ENCODE measurements at places on chromosomes 11 and 22.

GRCh38 chr11:123577081-123577598 lies 77.3 kb downstream of the SCN3B start:
- DNase-seq = peak; percentile 51

- DNase-seq = no peak
Measured at GRCh38 chr11:69613594-69613993, 27.4 kb upstream of the CCND1 start.

DNA sequence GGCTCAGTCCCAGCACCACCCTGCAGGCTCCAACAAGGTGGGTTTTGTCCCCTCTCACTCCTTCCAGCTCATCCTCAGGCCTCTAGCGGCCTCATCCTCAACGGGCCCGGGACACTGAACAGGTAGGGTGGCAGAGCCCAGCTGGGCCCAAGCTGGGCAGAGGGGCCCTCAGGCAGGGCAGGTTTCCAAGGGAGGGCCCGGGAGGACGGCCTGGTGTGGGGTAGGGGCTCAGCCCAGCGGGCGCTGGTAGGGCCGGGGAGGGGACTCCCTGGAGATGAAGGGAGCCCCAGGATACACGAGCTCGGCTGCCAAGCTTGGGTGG lies 2.5 kb upstream of the IFITM10 start:
- no peak for DNase-seq

DNA sequence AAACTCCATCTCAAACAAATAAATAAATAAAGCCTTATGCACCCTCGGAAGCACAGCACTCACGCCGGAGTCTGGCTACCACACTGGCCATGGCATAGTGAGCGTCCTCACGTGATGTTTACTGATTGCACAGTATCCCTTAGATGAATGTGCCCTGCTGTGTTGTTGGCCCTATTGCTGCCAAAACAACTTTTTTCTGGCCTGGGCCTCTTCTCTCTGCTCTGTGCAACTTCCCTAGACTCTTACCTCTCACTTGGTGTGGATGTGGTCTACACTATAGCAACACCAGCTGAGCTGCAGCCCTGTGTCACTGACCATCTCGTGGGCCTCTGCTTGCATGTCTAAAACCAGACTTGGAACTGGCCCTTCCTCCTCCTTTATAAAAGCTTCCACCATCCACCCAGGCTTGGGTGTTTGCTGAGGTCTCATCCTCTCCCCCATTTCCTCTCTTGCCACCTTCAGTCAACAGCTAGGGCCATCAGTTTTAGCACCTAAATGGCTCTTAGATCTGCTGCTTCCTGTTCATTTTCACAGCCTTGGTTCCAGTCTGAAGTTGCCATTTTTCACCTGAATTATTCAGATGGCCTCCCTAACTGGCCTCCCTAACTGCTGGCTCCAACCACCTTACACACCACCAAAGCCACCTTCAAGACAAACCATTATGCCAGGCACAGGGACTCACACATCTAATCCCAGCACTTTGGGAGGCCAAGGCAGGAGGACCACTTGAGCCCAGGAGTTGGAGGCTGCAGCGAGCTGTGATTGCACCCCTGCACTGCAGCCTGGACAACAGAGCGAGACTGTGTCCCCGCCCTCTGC lies 9.2 kb downstream of the ZNF74 start:
- no peak for DNase-seq

- no peak for DNase-seq
Measured at GRCh38 chr22:23888615-23889401, 5.4 kb upstream of the MIF start.

DNA sequence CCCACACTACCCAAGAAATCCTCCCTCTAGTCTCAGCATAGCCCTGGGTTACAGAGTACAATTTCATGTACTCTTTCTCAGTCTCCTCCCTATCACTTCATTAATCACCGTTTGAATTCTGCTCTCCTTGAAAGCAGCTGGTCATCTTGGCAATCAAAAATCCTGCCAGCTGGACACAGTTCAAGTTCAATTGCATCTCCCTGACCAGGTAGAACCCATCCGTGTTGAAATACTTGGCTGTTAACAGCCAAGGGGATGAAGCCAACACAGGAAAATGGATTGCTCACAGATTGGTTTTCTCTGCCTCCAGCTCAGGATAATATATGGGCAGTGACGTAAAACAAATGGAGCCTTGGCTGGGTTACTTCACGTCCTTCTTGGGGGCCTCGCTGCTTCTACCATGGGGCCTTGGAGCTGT lies 55.1 kb upstream of the GRK3 start:
- no peak for DNase-seq

- peak; percentile 46 for DNase-seq
Measured at GRCh38 chr11:71452199-71453036, 585 bp upstream of the NADSYN1 start.

- no peak for DNase-seq
Measured at GRCh38 chr11:32326522-32326921, 108.8 kb downstream of the WT1 start.

- DNase-seq = no peak
Measured at GRCh38 chr11:131978351-131978750, 607.9 kb downstream of the NTM start.

GRCh38 chr11:117814766-117815261 lies 9.7 kb downstream of the FXYD2 start:
- peak; percentile 55 for DNase-seq

DNA sequence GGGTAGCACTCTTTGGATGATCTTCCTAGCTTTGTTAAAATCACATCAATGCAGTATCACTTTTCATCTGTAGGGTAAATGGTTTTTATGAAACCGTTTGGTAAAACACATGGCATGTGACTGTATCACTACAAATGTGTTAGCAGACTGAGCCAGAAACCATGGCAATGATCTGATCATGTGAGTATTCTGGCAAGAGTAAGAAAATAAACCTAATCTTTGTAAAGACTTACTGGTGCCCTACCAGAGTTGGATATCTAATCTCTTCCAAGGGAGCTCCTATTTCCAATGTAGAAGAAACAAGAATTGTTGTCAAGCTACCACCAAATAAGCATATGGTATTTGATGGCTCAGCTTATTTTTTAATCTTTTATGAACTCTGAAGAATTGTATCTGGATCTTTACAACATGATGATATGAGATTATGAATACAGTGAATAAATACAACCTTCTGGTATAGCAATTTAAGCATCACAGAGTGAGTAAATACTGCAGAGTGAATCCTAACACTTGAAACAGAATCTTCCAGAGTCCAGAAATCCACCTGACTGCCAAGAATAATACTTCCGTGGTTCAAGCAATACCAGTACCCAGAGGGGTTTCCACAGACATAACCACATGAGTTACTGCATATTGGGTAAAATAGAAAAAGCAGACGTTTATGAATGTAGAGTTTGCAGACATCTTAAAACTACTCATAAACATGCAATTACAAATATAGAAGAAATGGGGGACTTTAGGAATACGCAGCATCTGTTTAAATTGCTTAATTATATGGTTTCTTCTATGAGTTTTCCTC lies 238.8 kb downstream of the TTC28 start:
- no peak for DNase-seq

- DNase-seq = no peak
Measured at GRCh38 chr11:73856031-73856567, 20.5 kb downstream of the COA4 start.

GRCh38 chr22:45867118-45867905 lies 109.7 kb downstream of the WNT7B start:
- DNase-seq = no peak

- no peak for DNase-seq
Measured at GRCh38 chr11:11436715-11437313, 83.8 kb upstream of the CSNK2A3 start.

- DNase-seq = no peak
Measured at GRCh38 chr11:120068114-120068573, 69.8 kb downstream of the TRIM29 start.

- no peak for DNase-seq
Measured at GRCh38 chr22:46721501-46722085, 16.5 kb downstream of the CERK start.

DNA sequence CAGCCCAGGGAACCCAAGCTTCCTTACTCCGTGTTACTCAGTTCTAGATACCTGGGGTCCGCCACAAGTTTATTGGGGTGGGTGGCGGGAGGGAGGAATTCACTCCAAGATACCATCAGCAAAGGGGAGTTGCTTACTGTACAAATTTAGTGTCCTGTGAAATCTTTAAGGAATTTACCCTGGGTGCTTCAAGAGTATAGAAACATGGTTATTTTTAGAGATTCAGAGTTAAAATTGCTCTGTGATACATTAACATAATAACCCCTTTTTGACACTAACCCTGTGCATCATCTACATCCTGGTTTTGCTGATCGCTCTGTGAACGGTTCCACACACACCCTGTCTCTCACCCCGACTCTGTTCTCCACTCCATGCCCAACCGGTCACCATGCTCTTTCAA lies 18.9 kb upstream of the LYVE1 start:
- DNase-seq = no peak

DNA sequence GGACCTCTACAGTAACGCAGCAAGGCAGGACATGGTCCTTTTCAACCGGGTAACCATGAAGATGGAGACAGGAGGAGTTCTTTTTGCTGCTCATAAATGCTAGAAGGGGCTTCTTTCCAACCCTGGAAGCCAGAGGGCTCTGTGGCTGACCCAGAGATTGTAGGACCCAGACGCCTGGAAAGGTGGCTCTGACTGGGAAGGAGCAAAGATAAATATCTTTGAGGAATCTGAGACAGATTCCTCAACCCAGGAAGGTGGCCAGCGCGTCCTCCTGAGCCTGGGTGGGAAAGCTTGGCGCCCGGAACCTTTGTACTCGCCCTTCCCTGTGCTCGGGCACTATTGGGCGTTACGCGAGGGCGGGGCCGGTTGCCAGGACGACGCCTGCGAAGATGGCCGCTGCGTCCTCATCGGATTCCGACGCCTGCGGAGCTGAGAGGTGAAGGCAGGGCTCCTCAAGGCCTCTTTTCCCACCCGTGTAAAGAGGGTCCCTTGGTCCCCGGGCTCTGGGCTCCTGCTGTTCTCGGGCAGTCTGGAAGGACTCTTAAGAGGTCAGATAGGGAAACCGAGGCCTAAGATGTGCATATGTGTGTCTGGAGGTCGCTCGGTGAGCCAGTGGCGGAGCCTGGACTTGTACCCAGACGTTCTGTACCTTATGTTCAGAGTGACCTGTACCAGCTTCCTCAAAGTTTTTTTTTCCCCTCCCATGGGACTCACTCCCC lies at the start of gene BBS1:
Gene BBS1 (plus strand): TSS at position 365 of the 719 bp plus-strand sequence. CDS start 25 bp downstream, at position 390.
- DNase-seq = peak; percentile 78

DNA sequence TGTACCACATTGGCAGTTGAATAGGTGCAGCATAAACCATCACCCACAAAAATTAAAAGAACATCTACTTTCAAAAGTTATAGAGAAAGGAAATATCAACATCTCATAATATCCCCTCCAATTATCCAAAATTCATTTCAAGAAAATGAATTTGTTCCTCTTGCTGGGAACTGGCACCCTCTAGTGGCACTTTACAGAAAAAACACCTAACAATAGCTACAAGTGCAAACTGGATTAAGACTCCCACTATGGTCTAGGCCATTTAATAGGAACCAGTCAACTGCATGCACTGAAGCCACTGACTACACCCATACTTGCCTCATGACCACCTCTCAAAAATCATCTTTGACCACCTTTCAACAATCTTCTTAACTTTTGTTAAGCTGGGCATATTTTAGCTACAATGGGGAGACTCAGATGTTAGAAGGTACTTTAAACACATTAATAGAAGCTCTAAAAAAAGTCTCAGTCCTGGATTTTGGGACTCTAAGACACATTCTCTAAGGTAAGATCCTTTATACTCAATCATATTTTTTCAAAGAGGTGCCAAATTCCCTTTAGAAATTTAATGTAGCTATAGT lies 17.3 kb downstream of the TRAF6 start:
- DNase-seq = no peak

- DNase-seq = no peak
Measured at GRCh38 chr22:37275622-37276021, 6.7 kb upstream of the CYTH4 start.

GRCh38 chr11:62295504-62295903 lies 3.4 kb downstream of the SCGB1D4 start:
- no peak for DNase-seq

DNA sequence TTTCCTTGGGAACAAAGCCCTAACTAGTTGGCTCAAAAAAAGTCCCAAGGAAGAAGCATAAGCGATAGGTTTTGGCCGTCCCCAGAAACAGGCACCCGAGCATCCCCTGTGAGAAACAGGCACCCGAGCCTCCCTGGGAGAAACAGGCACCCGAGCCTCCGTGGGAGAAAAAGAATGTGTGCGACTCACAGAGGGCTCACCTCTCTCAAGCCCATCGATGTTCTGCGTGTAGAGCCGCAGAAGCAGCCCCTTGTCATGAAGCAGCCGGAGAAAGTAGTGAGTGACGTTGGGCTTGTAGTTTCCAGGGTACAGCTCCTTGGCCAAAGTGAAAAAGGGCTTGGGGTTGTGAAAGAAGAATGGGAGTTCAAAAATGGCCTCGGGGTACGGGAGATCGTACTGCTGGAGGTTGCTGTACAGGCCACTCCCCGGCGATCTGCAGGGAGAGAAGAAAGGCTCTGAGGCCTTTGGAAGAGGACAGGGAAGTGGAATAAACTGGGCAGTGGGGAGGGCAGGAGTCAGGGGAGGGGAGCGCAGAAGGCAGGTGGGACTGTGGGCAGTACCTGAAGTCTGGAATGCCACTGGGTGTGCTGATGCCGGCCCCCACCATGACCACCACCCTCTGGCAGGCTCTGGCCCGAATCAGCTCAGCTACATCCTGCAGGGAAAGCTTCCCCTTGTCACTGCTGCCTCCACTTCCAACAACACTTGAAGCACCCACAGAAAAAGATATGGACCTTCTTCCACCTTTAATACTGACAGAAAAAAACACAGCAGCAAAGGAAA lies 3.2 kb downstream of the SIRT3 start:
- no peak for DNase-seq

GRCh38 chr11:117623831-117624271 lies 173.2 kb downstream of the DSCAML1 start:
- no peak for DNase-seq

- no peak for DNase-seq
Measured at GRCh38 chr22:30832407-30832987, 136.1 kb downstream of the MORC2 start.

- no peak for DNase-seq
Measured at GRCh38 chr11:125947419-125948277, 1.8 kb downstream of the VSIG10L2 start.

- no peak for DNase-seq
Measured at GRCh38 chr11:13316528-13316961, 39.0 kb downstream of the BMAL1 start.

DNA sequence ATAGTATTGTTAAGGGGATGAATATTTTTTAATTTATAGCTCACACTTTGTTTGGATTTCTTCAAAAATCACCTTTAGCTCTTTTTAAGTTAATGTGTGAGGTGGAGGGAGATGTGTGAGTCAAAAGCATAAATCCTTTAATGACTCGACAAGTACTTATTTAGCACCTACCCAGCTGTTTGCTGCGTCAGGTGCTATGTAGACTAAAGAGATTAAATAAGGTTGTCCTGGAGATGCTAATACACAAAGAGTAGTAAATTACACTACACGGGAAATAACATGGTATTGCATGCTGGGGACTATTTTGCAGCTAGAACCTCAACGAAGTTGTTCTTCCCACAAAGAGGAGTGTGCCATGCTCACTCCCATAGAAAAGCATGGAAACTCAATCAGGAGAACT lies 583.3 kb upstream of the TENM4 start:
- DNase-seq = no peak
